ENCODE measurements at places on chromosomes 1 and 21.

DNA sequence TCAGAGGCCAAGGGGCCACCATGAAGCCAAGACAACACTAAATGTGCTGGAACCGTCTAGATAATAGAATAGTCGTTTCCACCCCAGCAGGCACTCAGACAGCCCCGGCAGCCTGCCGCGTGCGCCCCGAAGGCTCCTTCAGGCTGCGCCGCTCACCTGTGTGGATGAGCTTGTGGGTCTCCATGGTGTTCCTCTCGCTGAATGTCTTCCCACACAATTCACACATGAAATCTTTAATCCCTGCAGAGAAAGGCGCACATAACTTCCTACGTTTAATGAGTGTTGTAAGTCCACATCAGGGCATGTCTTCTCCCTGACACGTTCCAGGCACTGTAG is 43.7 kb upstream of the RIPK4 start:
- DNase-seq, result no peak

DNA sequence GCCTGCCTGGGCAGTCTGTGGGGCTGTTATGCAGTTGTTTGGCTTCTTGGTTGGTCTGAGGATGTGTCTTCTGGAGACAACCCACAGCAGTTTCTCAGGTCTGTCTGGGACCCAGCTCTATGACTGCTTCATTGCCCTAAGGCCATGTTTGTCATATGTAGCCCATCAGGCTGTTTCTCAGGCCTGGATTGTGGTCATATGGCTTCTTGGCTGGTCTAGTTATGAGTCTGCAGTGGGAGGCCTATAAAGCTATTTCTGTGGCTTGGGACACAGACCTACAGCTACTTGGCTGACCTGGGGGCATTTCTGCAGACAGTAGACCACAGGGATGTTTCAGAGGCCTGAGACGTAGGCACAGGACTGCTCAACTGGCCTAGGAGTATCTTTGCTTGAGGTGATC is 41.5 kb downstream of the CHIA start:
- DNase-seq, result no peak

DNA sequence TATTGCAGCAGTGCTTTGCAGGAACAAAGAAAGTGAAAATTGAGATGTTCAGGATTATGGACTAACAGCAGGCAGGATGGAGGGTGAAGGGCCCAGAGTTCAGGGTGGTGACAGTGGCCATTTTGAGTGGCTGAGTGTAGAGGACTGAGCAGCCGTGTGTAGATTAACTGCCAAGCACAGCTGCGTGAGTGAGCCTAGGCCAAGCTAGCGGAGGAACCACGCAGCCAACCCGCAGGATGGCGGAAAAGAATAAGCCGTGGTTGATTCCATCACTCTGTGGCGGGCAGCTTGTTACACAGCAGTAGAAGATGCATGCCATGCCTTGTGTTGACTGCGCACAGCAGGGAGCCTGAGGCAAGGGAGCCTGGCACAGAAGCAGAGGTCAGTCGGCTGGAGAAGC is 102.5 kb upstream of the KIF26B start:
- no peak for DNase-seq

DNA sequence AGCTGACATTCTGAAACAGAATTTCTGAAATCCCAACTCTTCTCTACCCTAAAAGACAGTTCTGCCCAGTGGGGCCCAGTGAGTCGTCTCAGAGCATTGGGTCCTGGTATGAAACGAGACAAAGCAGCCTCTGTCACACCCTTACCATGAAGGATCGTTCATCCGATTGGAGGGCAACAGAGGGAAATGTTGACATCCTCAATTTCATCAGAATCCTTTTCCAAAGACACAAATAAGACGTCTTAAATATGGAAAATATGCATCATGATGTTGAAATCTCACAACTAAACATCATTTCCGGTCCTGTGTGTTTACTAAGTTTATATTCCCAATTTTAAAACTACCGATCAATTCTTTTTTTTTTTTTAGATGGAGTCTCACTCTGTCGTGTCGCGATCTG is 112.1 kb upstream of the SLC45A1 start:
- no peak for DNase-seq

GRCh38 chr1:109845658-109846057 is 65.0 kb upstream of the CSF1 start:
- DNase-seq, result no peak

- DNase-seq, result peak; percentile 62
Measured at GRCh38 chr21:16194095-16194787, 464.5 kb downstream of the USP25 start.

DNA sequence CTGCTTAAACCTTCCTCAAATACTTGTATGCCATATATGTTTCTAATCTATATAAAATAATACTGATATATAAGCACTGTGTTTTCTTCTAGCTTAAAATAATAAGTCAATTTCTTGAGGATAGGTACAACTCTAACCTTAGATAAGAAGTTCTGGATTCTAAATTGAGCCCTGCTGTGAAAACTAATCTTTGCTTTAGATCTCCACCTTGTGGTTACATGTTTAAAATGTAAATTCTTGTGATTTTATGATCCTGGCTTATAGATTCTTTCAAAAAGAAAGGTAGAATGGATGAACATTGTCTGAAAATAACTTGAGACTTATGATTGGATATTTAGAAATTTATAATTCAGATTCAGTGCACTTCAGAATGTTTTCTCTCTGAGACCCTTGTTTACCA is 38.9 kb upstream of the HMCN1 start:
- no peak for DNase-seq

GRCh38 chr1:232751393-232752140 is 53.6 kb upstream of the MAP10 start:
- DNase-seq, result no peak

Measured in thymus (tissue), 14 donors.